Stimulated activated CD4-positive, alpha-beta T cell treated with anti-CD3 and anti-CD28 coated beads, Interleukin-1b, Interleukin-23, amount 100 ng/mL, for 1 hour (primary cell): ENCODE measurements at places on chromosomes 1 and 21.

- no peak for DNase-seq
Observed at GRCh38 chr1:169526120-169526832, 40.5 kb upstream of the SLC19A2 start.

DNA sequence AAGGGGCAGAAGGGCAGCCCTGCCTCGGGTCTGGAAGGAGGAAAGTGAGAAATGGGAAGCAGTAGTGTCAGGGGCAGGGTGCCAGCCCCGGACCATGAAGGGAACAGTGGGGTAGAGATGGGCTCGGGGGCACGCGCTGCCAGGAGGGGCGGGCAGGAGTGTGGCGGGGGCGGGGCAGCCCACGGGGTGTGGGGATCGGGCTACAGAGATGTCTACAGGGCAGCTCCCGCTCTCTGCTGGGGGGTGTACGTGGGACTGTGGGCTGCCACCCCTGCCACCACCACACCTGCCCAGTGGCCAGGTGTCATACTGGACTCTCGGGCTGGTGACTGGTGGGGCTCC lies 7.4 kb downstream of the ARHGEF16 start:
- no peak for DNase-seq

DNA sequence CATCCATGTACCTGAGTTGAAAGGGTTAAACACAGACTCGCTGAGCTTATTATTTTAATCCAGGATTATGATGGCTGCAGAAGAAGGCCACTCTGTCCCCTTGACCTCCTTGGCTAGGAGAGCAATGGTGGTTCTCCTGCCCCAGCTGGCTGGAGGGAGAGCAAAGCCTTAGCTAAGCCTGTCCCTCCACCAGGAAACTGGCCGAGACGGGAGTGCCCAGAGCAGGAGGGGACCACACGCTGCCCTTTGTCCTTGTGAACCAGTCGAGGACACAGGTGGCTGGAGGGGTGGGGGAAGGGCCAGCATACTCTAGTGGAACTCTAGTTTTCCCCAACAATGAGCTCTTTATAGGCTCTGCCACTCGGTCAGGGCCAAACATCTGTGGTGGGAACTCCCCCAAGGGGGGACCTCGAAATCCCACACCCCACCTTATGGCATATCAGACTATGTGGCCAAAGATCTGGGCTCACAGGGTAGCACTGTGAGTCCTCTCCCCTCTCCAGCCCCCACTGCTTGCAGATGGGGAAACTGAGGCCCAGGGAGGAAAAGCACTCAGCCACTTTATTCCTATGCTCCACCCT lies 12.9 kb downstream of the KIAA1614 start:
- no peak for DNase-seq

DNA sequence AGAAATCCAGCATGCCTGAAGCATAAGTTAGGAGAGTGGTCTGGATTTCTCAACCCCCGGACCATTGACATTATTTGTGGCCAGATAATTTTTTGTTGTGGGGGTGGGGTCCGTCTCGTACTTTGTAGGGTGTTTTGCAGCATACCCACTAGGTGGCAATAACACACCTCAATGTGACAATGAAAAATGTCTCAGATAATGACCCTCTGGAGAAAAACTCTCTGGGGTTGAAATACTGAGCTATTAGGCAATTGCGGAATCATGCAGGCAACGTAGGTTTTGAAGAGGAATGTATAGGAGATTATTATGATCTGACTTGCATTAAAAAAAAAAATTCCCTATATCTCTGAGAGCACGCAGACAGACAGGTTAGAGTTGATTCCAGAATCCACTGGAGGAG lies 25.3 kb upstream of the RRP15 start:
- no peak for DNase-seq

DNA sequence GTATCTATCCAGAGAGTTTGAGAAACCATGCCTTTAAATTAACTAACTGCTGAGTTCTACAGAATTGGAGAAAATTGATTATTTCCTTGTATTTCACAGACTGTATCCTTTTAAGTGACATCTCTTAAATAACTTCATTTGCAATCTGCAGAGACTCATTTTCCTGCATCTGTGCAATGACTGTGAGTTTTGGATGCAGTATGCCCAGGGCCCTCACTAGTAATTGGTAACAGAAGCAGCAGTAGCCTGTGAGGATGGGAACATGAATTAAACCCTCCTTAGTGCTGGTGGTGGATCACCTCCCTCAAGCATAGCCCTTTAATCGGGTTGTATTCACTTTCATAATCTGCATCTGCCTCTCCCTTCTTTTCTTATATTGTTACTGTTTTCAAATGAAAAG lies 21.7 kb upstream of the SH3D21 start:
- DNase-seq: no peak

DNA sequence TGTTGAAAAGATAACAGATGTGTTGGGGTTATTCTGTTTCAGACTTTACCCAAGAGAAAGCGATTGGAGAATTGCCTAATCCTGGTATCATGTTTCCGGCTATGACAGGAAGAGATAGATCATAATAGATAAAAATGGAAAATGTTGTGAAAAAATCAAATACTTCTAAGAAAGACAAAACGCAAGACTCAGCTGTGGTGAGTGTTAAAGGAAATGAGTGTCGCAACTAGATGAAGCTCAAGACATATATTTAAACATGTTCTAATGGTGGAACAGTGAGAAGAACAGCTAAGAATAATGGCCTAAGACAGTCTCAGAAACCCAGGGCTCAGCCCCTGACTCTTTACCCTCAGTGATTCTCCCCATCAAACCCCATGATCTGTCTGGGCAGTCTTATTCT lies 426.7 kb upstream of the RUNX1 start:
- no peak for DNase-seq

DNA sequence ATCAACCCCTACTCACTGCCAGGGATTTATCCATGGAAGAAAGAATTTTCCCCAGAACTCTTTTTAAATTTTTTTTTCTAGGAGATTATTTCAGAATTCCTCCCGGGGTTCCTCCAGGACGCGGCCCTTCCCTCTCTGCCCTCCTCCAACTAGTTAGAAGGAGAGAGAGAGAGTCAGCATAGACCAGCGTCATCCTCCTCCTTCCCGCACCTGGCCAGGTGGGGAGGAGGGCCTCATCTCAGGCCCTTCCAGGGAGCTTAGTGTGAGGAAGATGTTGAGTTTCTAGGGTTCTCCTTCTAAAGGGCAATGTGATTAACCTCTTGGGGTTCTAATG lies 63.6 kb downstream of the CDK18 start:
- no peak for DNase-seq

DNA sequence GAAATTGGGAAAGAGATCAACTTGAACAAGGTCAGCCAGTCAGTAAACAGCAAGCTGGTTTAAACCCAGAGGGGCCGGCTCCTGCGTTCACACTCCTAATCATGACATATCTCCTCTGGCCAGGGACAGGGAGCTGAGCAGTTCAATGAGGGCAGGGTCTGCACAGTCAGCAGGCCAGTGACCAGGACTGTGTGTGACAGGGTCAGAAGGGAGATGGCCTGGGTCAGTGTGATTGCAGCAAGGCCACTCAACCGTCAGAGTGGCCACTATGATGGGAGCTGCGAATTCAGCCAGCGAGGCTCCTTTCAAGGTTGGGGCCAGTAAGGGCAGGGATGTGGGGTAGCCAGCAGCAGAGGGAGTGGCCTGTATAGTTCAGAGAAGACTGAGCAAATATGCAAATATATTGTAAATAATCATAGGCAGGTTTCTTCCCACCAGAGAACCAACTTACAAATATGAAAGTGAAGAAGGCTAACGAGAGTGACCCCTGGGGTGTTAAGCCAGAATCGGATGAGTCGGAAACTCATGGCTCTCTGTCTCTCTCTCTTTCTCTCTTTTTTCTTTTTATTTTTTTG lies 20.0 kb downstream of the NOL9 start:
- no peak for DNase-seq

- DNase-seq: no peak
Observed at GRCh38 chr1:184340984-184341383, 45.8 kb upstream of the C1orf21 start.

DNA sequence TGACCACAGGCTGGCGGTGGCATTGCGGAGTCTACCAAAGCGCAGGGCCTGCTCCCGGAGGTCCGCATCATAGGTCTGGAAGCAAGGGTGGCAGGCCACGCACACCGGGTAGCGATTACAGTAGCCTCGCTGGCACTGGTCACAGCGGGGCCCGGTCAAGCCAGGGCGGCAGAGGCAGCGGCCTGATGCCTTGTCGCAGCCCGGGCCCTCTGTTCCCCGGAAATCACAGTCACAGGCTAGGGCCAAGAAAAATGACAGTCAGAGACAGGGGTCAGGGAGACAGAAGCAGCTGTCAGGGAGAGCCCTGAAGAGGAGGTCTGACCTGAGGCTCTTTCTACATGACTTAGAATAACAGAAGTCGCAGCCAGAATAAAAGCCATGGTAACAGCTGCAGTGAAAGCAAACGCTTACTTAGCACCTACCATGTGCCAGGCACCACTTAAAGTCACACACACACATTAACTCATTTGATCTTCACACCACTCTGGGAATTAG lies 26.4 kb downstream of the LAMB3 start:
- DNase-seq: no peak

GRCh38 chr1:77533660-77534305 lies 148.7 kb downstream of the ZZZ3 start:
- peak; percentile 34 for DNase-seq

GRCh38 chr1:61853583-61853982 lies 111.3 kb downstream of the PATJ start:
- no peak for DNase-seq

DNA sequence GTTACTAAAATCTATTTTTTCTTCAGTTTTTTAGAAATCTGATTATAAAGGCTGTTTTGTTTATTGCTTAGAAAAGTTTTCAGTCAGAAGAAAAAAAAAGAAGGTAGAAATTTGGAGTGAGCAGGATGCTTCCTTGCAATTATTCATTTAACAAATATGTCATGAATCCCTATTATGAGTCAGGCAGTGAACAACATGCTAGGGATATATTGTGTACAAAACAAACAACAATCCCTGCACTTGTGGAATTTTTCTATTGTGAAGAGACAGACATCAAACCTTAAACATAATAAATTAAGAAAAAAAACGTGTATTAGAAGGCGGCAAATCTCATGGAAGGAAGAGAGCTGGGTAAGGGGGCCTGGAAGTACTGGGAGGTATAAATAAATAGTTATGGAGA lies 664.1 kb upstream of the CAMK1G start:
- no peak for DNase-seq

GRCh38 chr1:177469519-177469918 lies 298.8 kb downstream of the BRINP2 start:
- no peak for DNase-seq

DNA sequence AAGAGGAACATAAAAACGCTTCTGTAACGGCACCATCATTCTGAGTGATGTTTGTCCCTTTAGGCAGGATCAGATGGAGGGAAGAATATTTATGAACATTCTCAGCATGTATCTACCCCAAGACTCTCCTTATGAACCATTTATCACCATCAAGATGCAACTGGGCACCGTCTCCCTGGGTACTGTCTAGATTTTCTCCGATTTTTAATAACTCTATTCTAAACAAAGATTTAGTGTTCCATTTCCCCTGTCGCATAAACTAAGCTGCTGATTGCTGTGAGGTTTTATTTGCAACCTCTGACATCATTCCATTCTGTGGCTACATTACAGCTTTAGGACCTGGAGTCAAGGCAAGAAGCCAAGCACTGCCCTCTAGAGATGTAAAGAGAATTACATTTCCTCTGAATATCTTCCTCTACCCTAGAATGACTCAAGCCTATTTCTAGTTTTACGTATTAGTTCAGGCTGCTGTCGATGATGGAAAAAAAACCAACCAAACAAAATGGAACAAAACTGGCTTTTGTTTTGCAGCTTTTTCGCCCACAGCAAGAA lies 130.1 kb upstream of the MAP1LC3C start:
- no peak for DNase-seq

DNA sequence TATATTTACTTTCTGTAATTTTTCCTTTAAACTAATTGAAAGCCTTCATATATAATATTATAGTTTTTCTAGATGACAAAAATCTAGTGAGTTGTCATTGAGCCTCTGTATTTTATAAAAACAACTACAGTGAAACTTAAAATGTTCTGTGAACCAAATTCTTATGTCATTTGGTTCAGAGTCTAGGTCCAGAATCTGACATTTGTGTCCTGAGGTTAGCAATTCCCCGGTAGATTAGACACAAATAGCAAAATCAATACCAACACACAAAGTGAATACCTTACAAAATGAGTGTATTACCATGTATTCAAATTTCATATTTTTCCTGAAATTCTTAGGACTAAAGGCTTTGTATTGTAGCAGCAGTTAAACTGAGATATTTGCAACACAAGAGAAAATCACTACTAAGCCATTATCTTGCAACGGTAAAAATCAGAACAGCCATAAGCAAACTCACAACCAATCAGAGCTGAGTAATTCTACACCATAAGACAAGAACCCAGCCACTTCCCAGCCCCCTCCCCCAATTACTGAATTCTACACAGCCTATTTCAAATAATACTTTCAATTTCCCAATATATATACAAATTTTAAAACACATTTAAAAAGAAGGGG lies 573.5 kb downstream of the SMYD3 start:
- no peak for DNase-seq

GRCh38 chr21:45600248-45600647 lies 43.3 kb upstream of the PCBP3 start:
- DNase-seq: no peak

GRCh38 chr1:174209347-174210187 lies 50.2 kb downstream of the RABGAP1L start:
- DNase-seq: no peak

GRCh38 chr1:66346057-66346795 lies 187.7 kb upstream of the SGIP1 start:
- no peak for DNase-seq

DNA sequence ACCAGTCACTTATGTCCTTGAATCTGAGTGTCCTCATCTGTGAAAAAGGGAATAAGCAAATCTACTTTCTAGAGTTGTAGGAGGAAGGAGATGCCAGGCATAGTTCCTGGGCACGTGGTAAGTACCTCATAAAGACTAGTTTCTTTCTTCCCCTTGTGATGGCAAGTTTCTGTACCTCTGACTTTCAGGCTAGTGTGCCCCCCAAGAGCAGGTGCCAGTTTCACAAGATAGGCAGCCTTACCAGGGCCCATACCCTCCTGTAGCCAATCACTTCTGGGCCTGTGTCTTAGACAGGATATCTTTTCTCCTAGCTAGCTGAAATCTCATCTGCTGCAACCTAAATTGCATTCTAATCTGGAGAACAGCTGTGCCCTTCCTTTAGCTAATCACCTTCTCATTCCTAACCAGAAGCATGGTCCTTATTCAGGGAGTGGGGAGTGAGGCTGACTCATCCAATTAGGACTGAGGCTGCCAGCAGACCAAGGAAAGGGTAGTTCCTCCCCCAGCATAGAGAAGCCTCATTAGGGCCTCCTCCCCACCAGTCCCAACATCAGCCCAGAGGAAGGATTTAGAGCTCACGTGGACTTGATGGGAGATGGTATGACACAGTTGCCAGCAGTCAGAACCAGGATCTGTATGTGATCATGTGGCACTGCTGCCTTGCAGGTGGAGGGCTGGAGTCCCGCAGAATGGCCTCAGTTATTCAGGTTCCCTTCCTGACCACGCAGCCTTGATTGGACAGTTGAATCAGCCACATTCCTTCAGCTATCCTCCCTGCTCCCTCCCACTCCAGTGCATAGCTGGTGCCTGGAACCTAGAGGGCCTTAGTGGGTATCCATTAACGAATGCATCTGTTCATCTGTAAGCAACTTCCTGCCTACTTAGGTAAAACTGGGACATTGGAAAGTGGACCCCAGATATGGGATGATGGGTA lies 7.9 kb downstream of the KLHDC8A start:
- no peak for DNase-seq

GRCh38 chr1:42765269-42765668 lies 1.6 kb downstream of the P3H1 start:
- no peak for DNase-seq
